ENCODE measurements at places on chromosomes 7 and 10. TPM values are rescaled to one million over a fixed set of nuclear protein-coding genes. Genes with fewer than 3 reads are reported as not detected.
A peak's percentile ranks its signal among the peaks of the same experiment; 100 is the strongest.

GRCh38 chr7:80307227-80307856 is 172.7 kb downstream of the GNAI1 start:
- DNase-seq: peak; percentile 63

GRCh38 chr7:142257958-142258357 is at the start of gene PRSS58:
TSS of gene PRSS58 (minus strand) at chr7:142258058. CDS start at chr7:142257707, 351 bp downstream.
- no peak for DNase-seq

GRCh38 chr7:107966711-107967110 is 36.2 kb downstream of the LAMB1 start:
- DNase-seq: no peak

GRCh38 chr7:121069346-121070100 is 81.0 kb downstream of the CPED1 start:
- no peak for DNase-seq

- DNase-seq: no peak
Measured at GRCh38 chr7:36659172-36659516, 65.2 kb downstream of the AOAH start.

DNA sequence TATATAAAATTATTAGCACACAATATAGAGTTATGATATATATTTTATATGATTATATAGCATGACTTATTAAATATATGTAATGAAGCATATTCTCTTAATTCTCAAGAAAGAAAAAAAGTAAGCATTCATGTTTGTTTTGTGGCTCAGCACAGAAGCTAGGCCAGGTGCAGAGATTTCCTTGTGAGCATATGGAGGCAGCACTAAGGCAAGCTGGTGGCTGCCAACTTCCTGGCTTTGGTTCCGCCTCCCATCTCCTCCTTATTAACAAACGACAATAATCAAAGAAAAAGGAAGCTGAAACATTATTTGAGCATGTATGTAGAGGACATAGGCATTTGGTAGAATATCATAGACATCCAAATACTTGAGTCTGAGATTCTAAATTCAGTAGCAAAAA is 130.3 kb downstream of the ST7 start:
- DNase-seq: no peak

DNA sequence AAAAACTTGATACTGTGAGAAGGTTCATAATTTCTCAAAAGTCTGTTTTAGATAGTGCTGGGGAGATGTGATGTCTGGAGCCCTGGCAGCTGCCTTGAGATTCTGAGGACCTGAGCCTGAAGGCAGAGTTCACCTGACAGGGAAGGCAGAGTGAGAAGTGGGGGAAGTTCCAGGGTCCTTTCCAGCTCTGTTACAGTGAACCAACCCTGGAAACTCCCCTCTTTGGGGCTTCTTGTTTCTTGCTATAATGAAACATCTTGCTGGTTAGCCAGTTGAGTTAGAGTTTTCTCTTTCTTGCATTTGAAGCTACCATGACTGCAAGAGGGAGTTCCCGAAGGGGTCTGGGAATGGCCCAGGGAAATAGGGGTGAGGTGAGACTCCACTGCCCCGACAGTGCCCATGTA is 158.9 kb upstream of the TNRC18 start:
- no peak for DNase-seq

DNA sequence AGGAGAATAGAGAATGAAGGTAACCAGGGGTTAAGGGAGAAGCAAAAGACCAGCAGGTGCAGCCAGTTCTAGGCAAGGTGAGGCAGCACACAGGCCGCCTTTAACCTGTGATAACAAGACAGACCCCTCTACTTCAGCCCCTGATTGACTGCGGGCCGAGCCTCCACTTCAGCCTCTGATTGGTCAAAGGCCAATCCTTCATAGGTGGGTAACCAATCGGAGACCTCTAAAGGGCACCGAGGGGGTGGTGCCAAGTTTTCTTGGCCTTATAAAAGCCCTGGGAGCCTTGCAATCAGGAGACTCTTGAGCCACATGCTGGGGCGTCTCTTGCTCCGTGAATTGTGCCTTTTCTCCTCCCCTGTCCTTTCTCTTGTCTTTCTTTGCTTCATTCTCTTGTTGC is 98.8 kb downstream of the ELFN1 start:
- no peak for DNase-seq

DNA sequence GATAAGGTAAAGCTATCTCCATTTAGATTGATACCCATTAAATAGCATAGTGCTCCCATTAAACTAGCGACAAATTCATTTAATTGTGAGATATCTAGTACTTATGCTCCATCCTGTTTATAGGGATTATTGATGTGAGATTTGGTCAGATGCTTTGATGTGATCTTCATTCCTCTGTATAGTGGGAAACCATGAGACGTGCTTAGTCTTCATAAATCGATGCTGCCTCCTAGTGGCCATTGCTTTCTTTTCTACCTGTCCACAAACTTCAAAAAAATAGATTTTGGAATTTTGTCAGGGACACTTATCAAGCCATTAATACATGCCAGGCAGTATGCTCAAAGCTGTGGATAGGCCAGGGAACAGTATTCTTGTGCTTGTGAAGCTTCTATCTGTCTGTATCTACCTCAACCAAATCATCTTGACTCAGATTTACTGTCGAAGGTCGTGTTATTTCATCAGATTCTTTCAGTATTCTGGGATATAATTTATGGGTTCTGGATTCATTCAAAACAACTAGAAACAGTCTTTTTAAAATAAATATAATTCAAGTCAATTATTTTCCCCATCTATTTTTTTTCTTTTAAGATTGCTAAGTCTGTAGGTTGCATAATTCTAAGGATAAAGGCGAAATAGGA is 12.0 kb downstream of the LSM8 start:
- DNase-seq: no peak

GRCh38 chr7:159249671-159250070 is 105.0 kb upstream of the VIPR2 start:
- no peak for DNase-seq

- DNase-seq: no peak
Measured at GRCh38 chr7:99042957-99043356, 101.0 kb downstream of the SMURF1 start.

Gene ASAH2B
- polyA plus RNA-seq: 3.8 TPM

Gene CPA1
- 6.5 TPM for polyA plus RNA-seq
